ENCODE measurements at places on chromosomes 11 and 22.
A peak's percentile ranks its signal among the peaks of the same experiment; 100 is the strongest.

DNA sequence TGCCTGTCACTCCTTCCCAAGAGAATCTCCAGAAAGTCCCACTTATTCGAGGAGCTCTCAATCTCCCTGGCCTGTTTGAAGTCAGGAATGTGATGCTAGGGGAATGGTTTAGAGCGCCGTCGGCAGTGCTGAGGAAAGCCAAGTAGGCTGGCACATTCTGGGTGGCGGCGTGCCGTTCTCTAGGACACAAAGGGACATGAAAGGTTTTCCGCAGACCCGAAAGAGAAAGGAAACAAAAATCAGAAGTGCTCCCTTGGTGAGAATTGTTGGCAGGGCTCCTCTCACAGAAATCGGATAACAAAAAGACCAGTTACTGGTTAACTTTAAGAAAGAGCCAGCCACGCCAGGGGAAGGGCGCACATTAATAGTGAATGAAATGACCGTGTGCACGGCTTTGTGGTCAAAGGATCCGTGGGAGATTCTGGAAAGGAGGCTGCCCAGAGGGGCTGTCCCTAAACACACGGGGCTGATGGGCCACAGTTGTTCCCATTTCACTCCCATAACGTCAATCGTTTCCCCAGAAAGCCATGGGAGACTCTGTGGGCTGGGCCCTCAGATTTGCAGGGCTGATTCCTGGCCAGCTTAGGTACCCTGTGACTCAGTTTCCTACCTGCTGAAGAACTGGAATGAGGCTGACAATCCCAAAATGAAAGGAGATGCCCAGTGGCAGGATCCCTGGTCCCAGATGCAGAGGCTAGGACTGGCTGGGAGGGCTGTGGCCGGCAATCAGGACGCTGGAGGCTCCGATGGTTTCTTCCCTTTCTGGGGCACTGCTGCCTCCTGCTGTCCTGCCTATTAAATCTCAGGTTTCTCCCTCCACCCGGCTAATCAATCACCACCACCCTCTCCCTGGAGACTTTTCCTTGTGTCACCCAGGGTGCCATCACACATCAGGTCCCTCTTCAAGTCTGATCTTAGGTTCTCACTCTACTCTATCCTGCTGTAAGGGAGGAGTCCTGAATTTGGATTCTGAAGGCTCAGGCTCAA is 82.3 kb downstream of the RCN1 start:
- peak; percentile 89 for DNase-seq

GRCh38 chr11:111378861-111379601 is at the start of gene POU2AF1:
POU2AF1 (minus strand) TSS chr11:111379275; CDS start chr11:111379177, 98 bp downstream.
- DNase-seq = no peak

DNA sequence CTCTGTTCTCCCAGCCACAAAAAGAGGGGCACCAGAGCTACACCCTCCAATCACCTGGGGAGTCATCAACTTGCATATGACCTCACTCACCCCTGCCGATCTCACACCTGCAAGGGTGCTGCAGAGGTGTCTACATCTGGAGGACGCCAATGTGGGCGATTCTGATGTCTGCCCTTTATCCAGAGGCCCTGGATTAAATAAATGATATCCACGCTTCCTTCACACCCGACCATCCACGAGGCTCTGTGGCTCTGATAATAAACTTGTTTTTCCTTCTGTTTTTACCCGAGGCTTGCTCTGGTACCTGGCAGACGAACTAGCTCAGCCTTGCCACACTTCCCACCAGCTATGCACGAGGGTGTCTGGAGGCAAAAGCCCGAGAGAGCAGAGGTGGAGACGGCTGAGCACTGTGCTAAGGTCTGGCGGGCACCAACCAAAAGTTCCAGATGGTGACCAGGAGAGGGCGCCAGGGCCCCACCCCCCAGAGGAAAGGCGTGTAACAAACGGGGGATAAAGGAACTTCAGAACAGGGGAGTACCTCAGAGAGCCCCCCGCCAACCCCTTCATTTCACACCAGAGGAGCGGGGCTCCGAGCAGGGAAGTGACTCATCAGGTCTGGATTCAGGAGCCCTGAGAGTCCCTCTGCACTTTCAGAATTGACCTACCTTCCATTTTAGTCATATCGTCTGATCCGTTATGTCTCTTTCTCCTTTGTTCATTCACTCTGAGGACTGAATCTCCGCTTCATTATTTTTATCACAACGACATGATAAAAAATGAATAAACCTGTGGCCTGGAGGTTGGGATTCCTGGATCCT is 13.5 kb downstream of the SCN3B start:
- DNase-seq = peak; percentile 58

GRCh38 chr22:49867303-49868265 is 13.9 kb downstream of the ZBED4 start:
- no peak for DNase-seq

DNA sequence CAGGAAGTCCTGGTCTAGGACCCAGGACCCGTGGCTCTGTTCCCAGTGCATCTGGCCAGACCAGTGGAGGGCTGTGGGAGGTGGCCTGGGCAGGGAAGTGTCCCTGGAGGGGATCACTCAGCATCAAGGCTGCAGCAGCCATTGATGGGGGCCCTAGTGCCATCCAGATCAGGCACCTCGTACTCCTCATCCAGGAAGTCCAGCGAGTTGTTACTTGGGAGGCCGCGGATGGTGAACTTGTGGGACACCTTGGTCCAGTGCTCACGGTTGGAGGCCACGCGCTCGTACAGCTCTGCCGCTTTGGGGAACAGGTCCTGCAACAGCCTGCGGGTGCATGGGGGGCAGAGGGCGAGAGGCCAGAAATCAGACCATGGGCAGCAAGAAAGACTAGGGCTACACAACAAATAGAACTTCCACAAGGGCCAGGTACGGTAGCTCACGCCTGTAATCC is 96.9 kb downstream of the PDE2A start:
- DNase-seq = no peak

GRCh38 chr11:123594188-123594901 is 60.1 kb downstream of the SCN3B start:
- DNase-seq = no peak

- no peak for DNase-seq
Observed at GRCh38 chr11:5486003-5486402, 2.5 kb upstream of the OR52D1 start.

- no peak for DNase-seq
Observed at GRCh38 chr22:46303347-46303965, 6.8 kb downstream of the GTSE1 start.

- no peak for DNase-seq
Observed at GRCh38 chr22:17982572-17983141, 41.7 kb downstream of the MICAL3 start.

- no peak for DNase-seq
Observed at GRCh38 chr22:30328466-30329049, 1.8 kb upstream of the TBC1D10A start.

DNA sequence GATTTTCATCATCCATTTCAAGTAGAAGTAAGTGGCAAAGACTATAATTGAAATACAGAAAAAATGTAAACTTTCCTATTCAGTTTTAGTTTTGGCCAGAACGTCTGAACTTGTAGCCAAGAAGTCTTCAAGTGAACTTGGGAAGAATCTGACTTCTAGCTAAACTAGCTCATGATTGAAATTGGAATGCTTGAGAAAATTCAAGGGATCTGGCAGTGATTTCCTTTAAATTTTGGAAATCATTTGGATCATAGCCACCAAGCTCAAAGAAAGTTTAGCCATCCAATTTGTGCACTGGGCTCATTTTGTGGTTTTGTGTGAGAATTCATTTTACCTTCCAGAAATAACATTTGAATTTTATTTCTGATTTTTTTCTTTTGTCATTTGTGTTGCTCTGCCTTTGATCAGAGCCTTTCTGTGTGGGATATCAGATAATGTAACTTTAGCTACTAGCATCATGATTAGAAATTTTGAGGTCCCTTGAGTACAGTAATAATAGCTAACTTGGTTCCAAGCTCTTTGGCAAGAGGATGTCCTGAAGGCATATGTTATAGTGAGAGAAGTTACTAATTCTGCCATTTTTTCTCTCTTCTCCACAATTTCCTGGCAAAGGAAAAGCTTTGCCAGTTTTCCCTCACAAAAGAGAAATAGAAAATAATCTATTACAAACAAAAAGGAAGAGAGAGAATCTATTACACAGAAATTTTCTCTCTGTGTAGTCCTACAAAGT is 2123.7 kb upstream of the RAG2 start:
- no peak for DNase-seq

All from NCI-H69 (cell line).